CD4-positive, alpha-beta T cell treated with Interferon alpha-2 for 1 hour (primary cell): ENCODE measurements at places on chromosomes 7 and 10.
A peak's percentile ranks its signal among the peaks of the same experiment; 100 is the strongest.

DNA sequence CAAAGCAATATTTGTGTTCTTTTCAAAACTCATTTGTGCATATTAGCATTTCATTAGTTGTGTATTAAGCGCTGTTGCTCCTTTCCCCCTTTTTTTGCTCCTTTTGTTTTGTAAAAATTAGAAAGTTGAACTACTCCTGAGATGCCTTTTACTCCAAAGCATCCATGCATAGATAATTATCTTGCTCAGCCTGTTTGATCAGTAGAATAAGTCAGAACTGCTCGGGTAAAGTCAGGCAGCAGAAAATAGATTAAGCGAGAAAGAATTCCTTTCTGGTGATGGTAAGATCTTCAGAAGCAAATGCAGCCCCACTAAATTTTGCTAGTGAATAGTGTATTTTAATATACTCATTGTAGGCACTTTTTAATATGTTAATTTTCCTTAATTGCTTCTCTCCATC is 227.1 kb downstream of the TEX36 start:
- no peak for DNase-seq

GRCh38 chr10:282294-283139 is 147.3 kb downstream of the ZMYND11 start:
- DNase-seq, result no peak

DNA sequence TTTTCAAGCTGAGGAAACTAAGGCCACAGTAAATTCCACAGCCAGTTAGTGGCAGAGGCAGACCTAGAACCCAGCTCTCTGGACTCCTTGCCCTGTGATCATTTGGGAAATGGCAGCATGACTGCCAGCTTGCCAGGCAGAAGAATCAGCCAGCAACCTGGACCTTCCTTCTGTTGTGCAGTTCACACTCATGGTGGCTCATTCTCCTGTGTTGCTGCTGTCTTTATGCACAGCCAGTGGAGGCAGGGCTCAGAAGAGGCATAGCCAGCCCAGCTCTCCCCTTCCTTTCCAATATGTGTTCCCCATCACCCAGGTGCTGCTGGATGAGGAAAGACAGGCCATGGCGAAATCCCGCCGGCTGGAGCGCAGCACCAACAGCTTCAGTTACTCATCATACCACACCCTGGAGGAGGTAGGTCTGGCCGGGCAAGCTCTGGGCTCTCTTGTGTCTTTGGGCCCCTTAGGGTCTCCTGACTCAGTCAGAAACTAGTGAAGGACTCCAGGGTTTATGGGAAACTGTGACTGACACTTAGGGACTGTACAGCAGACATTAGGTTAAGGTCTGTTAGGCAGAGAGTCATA is 14.8 kb downstream of the CPA5 start:
- no peak for DNase-seq

DNA sequence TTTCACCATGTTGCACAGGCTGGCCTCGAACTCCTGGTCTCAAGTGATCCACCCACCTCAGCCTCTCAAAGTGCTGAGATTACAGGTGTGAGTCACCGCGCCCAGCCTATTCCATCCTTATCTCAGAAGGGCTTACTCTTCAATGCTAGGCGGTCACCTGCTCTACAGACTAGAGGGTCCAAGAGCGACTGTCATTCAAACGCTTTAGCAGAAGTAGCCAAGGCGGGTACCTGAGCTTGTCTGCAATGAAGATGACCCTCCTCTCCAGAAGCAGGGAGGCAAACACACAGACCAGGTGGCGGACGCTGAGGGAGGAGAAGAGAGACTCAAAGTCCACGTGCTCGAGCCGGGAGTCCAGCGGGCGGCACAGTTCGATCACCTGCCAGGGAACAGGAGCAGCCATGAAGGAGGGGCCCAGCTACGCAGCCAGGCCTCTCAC is 65.1 kb upstream of the MKRN1 start:
- DNase-seq, result no peak

- DNase-seq, result no peak
Observed at GRCh38 chr7:43954524-43955228, 28.4 kb downstream of the UBE2D4 start.

GRCh38 chr10:22460101-22460500 is 114.8 kb downstream of the SPAG6 start:
- DNase-seq, result no peak

DNA sequence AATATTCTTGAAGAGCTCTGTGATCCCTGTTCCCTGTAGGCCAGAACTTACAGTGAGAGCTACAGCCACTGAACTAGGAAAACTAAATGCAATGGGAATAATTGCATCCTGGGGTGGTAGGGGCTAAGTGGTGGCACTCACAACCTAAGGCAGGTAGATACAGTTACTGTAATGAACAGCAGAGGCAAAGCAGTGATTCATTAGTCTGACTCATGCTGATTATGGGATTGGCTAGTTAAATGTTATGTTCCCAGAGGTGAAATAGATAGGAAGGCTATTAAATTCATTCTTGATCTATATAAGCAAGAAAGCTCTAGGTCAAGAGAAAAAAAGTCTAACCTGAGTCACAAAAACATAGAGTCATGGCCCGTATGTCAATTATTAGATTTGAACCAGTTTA is 173.1 kb upstream of the MALRD1 start:
- DNase-seq, result no peak

DNA sequence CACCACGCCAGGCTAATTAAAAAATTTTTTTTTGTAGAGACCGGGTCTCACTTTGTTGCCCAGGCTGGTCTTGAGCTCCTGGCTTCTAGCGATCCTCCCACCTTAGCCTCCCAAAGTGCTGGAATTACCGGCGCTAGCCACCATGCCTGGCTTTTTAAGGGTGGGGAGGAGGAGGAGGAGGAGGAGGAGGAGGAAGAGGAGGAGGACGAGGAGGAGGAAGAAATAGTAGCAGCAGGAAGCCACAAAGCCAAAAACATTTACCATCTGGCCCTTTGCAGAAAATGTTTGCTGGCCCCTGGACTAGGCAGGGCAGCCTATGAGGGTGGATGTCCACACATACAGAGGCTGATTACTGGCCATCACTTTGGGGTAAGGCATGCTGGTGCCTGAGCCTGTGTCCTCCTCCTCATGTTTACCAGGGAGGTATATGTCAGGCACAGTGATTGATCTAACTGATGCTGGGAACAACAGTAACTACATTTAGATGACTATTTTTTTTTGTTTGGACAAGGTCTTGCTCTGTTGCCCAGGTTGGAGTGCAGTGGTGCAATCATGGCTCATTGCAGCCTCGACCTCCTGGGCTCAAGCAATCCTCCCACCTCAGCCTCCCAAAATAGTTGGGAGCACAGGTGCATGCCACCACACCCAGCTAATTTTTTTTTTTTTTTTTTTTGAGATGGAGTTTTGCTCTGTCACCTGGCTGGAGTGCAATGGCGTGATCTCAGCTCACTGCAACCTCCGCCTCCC is 122.1 kb downstream of the HIP1 start:
- no peak for DNase-seq

- DNase-seq, result peak; percentile 27
Observed at GRCh38 chr10:97759158-97759887, 12.5 kb downstream of the SFRP5 start.

GRCh38 chr7:124930173-124930623 is 573 bp upstream of the POT1 start:
- DNase-seq, result no peak

DNA sequence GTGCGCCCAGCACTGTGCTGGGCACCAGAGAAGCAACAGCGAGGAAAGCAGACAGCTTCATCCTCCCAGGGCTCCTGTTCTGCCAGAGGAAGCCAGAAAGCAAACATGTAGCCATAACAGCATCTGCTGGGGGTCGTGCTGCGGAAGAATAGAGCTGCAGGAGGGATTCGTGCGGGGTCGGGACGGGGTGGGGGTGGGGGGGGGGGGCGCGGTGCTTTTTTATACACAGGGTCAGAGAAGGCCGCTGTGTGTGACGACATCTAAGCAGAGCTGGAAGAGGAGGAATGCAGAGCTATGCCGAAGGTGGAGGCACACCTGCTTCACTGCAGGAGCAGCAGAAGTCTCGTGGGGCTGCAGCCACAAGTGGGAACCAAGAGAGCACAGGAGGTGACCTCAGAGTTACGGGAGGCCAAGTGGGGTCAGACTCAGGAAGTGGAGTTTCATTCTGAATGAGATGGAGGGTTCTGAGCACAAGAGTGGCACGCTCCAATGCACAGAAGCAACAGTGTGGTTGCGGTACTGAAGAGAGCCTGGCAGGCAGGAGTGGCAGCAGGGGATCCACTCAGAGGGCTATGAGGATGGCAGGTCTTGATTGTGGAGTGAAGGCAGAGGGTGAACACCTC is 11.1 kb downstream of the PKD1L1 start:
- DNase-seq, result peak; percentile 20
